ENCODE measurements at places on chromosomes 6 and 20.
A peak's percentile ranks its signal among the peaks of the same experiment; 100 is the strongest.

- DNase-seq, result no peak
These were observed 78.6 kb downstream of the LINC00237 start for GRCh38 chr20:21027569-21027968.

- DNase-seq, result no peak
These were observed 24.7 kb downstream of the CNKSR3 start for GRCh38 chr6:154485815-154486214.

GRCh38 chr6:24490948-24491347, 1.6 kb upstream of the GPLD1 start:
- no peak for DNase-seq

GRCh38 chr20:41054847-41055230, 26.2 kb downstream of the TOP1 start:
- DNase-seq, result no peak

DNA sequence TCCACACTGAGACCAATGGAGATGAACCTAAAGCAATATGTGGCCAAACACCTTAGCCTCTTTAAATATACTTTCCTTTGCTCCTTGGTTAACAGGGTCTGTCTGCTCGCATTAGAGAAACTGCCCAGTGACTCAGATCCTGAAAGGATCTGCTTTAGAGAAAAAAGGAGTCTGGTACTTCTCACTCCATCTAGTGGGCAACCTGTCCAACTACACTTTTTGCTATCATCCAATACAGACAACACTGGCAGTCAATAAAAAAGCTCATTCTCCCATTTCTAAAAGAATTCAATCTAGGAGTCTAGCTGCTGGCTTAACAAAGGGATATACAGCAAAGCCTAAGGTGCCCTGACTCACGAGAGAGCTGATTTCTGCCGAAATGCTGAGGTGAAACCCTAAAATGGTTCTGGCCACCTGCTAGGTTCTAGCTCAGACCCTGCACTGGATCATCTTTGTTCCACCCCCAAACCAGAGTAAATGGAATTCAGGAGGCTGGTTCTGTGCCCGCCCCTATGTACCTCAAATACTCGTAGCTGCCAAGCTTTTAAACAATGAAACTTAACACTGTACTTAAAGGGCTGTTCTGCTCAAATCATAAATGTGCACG, 11.5 kb downstream of the GNL1 start:
- DNase-seq, result peak; percentile 67

GRCh38 chr20:24353135-24353690, 116.2 kb upstream of the SYNDIG1 start:
- no peak for DNase-seq

DNA sequence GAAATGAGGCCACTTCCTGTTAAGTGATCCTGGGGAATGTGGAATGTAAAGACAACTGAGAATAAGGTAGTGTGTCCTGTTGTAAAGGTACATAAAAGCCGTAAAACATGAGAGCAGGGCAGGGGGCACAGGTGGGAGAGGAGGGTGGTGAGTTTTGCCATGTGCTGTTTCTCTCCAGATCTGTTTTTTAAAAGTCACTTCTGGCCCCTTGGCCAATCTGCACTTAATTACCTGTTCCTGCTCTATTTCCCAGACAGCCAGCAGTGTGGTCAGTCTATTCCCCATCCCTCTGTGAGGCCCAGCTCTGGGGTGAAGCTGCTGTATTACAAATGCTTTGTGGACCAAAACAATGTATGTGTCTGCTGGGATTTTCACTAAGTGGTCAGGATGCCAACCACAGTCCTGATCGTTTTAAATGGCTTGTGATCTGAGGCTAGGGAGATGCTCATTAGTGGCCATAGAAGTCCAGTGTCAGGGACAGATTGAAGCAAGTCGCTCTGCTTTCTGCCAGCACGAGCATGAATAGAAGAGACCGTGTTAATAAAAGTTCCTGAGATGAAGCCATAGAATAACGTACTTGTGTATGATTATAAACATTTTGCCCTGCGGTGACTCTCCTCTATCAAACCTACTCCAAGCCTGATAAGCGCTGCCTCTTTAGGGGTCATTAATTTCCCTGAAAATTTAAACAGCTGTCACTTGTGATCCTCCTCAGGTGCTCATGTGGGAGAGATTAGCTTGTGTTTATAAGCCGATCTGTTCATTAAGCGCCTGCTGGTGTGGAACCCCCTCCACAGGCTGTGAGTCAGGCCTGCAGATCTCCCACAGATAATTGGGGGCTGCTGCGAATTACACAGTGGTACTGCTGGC, 111.8 kb upstream of the CENPW start:
- DNase-seq, result no peak

DNA sequence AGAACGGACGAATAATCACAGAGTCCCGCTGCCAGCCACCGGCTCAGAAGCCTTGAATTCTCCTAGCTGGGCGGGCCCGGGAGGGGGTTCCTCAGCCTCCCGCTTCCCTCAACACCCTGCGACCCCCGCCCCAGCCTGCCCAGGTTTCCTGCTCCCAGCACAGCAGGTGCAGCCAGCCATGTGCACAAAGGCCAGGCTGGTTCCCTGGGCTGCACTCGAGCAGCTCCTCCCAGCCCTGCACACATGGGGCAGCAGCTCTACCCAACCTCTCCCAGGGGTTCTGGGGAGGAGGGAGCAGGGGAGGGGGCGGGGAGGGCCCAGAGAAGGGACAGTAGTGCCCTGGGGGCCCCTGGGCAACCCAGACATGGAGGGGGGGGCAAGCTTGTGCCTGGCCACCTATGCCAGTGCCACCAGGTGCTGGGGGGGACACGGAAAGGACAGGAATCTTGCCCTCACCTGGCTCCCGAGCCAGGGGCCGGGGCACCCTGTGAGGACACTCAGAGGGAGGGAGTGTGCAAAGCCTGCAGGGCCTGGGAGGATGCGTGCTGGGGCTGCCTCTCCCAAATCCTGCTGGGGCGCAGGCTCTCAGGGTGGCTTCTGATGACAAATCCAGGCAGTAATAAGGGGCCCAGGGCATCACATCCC, 1.2 kb upstream of the NTSR1 start:
- DNase-seq, result no peak

DNA sequence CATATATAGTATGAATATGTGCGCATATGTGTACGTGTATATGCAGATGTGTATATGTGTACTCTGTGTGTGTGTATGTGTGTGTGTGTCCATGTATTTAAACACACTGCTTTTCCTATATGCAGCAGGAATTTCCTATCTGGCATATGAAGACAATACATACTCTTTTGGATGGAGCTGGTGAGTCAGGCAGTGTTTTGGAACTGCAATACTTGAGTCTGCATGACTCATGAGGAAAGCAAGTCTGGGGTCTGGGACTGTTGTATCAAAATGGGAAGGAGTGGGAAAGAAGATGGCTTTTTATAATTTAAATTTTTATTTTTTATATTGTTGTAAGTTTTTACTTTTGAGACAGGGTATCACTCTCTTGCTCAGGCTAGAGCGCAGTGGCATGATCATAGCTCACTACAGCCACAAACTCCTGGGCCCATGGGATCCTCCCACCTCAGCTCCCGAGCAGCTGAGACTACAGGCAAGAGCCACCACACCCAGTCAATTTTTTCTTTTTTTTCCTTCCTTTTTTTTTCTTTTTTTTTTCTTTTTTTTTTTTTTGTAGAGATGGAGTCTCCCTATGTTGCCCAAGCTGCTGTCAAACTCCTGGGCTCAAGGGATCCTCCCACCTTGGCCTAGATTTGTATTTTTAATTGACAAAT, 72.2 kb downstream of the ATXN1 start:
- peak; percentile 70 for DNase-seq

GRCh38 chr6:28693033-28693750, 167.5 kb downstream of the GPX5 start:
- DNase-seq, result no peak

GRCh38 chr20:25035921-25036320, 22.0 kb downstream of the ACSS1 start:
- DNase-seq, result no peak

DNA sequence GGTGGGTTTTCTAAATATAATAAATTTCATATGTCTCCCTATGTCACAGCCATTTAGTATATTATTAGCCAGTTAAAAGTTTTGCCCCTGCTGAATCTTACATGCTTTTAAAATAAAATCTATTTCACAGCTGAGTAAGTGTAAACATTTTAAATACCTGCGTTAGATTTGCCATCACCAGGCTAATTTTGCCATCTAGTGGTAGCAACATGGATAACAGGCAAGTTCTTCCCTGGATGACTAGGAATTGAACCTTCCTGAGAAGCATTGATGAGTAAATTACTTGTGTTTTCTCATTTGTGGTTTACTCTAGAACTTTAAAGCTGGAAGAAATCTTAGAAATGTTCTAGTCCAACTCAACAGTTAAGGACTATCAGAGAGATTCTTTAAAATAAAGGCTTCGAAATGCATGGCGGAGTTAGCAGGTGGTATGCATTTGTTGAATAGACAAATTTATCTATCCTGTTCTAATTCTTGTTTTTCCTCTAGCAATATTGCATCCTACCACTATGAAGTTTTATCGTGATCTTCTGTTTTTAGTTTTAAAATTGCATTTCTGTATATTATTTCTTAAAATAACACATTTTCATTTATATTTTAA, 2.6 kb downstream of the PRSS35 start:
- DNase-seq, result peak; percentile 52

DNA sequence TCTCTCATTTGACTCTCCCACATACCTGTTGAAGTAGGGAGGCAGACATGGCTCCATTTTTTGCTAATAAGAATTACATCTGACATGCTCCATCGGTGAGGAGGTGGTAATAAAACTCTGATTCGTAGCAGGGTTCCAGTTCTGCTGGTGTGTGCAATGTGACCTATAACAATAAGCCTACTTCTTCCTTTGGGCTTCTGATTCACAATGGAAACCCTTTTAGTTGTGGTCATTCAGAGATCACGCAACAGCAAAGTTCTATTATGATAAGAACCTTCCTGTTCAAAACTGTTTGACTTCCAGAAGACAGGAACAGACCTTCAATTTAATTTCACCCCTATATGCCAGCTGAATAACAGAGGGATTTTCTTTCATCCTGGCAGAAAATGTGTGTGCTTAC, 31.4 kb upstream of the GSTA4 start:
- no peak for DNase-seq

- DNase-seq, result no peak
These were observed 51.0 kb downstream of the SCGN start for GRCh38 chr6:25703005-25703404.

- DNase-seq, result peak; percentile 75
These were observed 214.5 kb upstream of the ZNF184 start for GRCh38 chr6:27687154-27688013.

DNA sequence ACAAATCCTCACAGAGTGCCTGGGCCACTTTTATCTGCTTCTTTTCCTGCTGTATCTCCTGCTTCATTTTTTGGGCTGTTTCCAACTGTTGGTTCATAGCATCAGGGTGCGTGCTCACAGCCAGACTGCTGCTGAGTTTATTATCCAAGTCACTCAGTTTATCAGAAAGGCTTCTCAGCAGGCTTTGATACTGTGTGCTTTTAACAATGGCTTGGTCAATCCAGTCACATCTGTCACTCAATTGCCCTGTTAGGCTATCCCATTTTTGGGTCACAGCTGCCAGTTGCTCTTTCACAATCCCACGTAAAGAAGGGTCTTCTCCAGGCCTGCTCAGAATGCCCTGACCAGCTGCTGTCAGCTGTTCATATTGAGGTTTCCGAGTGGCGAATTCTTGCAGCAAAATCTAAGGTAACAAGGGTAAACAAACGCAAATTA, 87.2 kb downstream of the DST start:
- DNase-seq, result no peak

DNA sequence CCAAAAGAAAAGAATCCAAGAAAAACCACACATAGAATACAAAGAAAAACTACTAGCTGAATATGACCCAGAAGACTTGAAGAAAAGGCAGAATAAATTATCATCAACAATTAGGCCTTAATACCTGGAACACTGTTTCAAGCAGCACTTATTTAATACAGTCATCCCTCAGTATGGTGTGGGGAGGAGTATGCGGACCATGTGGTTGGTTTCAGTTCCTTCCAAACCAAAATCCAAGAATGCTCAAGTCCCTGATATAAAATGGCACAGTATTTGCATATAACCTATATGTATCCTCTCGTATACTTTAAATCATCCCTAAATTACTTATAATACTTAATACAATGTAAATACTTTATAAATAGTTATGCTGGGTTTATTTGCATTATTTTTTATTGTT, 16.1 kb downstream of the CDK19 start:
- no peak for DNase-seq

DNA sequence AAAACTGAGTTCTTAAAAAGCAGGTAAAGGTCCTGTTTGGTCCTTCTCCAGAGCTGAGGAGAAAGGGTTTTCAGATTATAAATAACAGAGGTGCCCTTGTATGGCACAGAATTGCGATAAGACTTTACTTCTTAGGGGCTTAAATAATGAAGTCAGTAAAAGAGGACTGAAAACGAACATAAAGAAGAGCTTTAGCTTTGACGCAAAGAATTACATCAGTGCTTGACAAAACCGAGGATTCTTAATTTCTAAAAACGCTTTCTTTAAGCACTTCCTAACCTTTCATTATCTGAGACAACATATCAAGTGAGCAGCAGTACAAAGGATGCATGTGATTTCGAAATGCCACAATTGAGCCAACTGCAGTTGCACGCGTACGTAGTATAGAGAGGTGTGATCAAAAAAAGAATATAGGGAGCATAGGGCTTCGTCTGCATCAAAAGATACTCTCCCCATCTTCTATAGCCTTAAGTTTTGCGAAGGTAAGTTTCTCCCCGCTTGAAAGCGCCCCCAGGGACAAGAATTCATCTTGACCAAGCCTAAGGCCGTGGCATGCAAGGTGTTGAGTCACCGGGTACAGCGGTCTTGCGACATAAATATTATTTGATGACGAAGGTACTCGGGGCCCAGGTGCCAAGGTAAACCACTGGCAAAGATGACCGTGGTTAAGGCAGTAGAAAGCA, 778 bp upstream of the LOC128125822 start:
- peak; percentile 50 for DNase-seq

DNA sequence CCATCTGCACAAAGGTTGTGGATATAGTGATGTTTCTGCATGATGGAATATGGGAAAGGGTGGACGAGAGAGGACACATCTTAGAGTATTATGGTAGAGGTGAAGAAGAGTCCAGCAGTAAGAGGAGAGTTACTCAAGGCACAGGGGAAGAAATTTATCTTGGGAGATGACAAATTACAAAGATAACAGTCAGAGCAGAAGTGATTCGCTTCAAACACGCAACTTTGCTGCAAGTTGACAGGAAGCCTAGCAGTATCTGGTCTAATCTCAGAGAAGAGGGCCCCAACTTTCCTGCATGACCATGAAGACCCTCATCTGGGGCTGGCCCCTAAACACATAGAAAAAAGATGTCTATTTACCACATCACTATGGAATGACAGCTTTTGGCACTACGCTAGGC, 1.2 kb upstream of the CALHM6 start:
- DNase-seq, result no peak

- DNase-seq, result no peak
These were observed 191.4 kb downstream of the TENT5A start for GRCh38 chr6:81561071-81561564.
